Heart right ventricle (tissue), 16 donors: ENCODE measurements at places on chromosomes 4 and X.

- DNase-seq = no peak
Measured at GRCh38 chrX:107730991-107731766, 44.4 kb downstream of the TSC22D3 start.

DNA sequence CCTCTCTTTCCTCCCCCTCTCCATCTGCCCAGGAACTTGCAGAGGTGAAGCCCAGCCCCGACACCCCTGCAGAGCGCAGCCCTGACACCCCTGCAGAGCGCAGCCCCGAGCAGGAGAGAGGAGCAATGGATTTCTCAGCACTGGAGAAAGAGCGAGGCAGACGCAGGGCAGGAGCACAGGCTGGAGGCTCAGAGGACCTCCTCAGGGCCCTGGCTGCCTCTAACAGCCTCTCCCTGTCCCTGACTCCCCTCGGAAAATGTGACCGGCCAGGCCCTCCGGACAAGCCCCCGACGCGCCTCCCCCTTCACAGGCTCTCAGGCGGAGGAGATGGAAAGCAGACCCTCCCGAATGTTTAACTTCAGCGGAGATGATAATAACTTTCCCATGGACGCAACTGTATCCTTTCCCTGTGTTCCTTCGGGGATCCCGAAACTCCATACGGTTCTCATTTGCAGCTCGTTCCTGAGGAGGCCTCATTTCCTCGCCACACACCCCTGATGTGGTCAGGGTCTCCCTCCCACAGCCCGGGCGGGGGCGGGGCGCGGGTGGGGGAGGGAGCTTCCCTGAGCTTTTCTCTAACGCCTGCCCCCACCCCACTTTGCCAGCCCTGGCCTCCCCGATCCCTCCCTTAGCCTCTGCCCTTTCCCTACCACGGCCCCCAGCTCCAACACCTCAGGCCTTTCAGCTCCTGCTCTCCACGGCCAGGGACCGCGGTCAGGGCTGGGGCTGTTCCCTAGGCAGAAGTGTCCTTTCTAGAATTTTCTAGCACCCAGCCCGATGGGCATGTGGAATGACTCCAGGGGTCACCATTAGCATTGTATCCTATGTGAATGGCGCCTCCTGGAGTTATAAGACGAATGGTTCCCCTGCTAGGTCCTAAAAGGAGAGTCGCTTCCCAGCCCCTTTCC, 201.1 kb upstream of the BCOR start:
- DNase-seq = no peak

GRCh38 chr4:168357941-168358340, 39.4 kb upstream of the DDX60 start:
- DNase-seq = no peak

- no peak for DNase-seq
Measured at GRCh38 chr4:77352192-77352591, 195.2 kb downstream of the CCNG2 start.

GRCh38 chr4:144734522-144734921, 88.6 kb downstream of the HHIP start:
- DNase-seq = no peak

- no peak for DNase-seq
Measured at GRCh38 chrX:153412746-153413720, 1.8 kb downstream of the ZFP92 start.

DNA sequence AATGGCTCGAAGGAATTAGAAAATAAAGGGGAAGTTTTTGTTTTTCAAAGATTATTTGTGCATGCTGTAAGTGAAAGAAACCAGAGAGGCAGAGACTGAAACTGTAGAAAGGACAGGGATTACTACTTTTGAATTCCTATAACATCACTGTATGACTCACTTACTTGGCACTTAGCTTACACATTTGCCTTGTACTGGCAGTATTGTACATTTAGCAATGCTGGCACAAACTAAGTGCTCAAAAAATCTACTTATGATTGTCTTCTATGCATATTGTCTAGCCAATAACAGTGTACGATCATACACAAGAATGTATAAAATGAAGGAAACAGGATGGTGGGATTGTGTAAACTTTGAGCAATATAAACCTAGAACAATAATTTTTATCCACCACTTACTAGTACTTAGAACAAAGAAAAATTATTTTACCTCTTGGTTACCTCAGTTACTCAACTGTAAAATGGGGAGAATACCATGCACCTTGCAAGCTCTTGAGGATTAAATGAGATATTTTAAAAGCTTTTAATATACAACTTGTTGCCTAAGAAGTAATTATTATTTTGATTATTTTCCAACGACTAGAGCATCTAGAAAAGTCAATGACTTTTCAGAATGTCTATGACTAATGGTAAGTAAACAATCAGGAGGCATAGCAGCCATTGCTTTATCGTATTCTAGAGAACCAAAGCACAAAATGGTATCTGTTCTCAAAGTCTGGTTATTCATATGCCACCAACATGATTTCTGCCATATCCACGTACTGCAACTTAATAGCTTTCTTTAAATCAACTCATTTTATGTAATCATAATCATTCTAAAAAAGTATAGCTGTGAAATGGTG, 4.7 kb downstream of the FAM120C start:
- DNase-seq = no peak

DNA sequence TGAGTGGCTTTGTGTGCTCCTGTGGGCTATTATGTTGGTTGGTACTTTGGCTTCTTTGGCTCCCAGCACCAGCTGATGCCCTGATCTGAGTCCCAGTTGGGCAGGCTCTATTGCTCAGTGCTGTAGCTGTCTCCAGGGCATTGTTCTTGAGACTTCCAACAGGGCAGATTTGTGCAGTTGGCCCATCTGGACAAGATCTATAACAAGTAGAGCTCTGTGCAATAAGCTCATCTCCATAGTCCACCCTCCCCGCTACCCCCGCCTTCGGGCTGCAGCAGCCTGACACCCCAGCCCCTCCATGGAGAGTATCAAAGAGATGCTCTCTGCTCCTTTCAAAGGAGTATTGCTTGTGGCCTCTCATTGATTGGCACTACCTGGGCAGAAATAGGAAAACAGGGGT, 5.8 kb upstream of the TMEM31 start:
- no peak for DNase-seq

DNA sequence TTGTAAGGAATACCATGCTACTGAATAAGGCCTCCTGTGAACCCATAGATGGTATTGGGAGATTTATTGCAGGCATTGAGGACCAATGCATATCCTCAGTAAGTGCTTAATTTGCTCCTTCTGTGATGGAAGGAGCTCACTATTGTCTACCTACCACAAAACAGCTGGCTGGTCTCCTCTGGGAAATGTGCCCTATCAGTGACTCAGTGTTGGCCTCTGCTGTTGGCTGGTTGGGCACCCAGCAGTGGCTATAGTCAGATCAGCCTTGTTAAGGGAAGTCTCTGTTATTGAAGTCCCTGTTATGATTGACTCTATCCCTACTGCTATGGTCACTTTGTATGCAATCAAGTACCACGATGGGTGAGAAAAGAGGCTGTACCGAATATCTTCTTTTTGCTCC, 27.5 kb upstream of the OTUD4 start:
- DNase-seq = no peak
